ENCODE measurements at places on chromosomes 12 and 14.

DNA sequence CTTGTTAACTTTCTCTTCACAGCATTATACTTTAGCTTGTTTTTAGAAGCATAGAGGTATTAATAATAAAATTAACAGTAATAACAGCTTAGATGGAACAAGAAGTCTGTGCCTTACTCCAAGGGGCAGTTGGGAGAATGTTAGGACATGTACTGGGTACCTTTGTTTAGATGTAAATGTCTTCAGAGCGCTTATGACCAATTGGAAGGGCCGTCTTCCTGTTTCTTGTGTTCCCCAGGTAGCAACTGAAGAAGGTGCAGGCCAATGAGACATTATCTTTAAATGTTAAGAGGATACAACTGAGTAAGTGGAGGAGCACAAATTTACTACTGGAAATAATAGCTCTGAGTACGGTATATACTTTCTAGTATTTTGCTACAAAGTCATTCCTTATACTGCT, 180.9 kb upstream of the SYT1 start:
- no peak for DNase-seq

GRCh38 chr14:23079716-23080115, 15.2 kb downstream of the ACIN1 start:
- no peak for DNase-seq

GRCh38 chr12:89863493-89863938, 154.9 kb upstream of the ATP2B1 start:
- DNase-seq: no peak

GRCh38 chr12:131323879-131324278, 370.2 kb downstream of the ADGRD1 start:
- no peak for DNase-seq

- peak; percentile 46 for DNase-seq
These were observed 4.1 kb upstream of the ACVR1B start for GRCh38 chr12:51947246-51947996.

GRCh38 chr14:55869397-55870049, 248.7 kb upstream of the PELI2 start:
- DNase-seq: no peak

- no peak for DNase-seq
These were observed 199.8 kb upstream of the PDZRN4 start for GRCh38 chr12:40988355-40988754.

DNA sequence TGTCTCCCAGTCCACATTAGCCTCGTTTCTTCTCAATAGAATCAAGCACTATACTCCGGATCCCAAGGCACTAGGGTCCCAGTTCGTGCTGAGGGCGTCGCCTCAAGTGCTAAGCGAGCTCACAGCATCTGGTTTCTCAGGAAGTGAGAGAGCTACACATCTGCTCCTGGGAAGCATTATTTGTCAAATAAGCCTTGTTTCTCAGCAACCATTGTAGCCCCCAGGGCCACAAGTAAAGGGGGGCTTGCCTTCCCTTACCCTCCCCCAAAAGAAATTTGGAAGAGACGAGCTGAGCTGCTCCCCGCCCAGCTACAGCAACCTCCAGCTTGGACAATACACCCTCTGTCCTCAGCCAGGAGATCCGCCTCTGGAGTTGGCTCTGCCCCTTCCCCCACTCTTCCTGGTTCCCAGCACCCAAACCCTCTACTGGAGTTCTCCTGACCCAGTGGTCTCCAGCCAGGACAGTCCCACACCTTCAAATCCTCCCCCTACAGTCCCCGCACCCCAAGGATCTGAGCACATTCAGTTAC, 5.7 kb upstream of the TNS2 start:
- DNase-seq: peak; percentile 81

DNA sequence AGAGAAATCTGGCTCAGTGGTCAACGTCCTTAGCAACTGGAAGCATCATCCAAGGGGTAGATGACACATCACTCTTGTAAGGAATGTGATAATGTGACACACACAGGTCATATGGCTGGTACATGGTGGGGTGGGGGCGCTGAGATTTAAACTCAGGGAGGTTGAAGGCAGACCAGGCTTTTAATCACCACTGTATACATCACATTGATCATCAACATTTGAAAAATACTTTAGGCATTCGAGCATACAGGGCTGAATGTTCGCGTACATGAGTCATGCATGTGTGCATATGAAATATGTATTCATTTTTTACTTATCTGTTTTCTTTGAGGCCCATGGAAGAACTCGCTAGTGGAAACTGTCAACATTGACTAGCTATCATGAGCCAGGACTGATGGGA, 976.4 kb downstream of the VRK1 start:
- DNase-seq: peak; percentile 28

Data from islet precursor cell (in vitro differentiated cells).